Lung (tissue), 17 donors: ENCODE measurements at places on chromosomes 7 and 10. TPM values are rescaled to one million over a fixed set of nuclear protein-coding genes. Genes with fewer than 3 reads are reported as not detected.

DNA sequence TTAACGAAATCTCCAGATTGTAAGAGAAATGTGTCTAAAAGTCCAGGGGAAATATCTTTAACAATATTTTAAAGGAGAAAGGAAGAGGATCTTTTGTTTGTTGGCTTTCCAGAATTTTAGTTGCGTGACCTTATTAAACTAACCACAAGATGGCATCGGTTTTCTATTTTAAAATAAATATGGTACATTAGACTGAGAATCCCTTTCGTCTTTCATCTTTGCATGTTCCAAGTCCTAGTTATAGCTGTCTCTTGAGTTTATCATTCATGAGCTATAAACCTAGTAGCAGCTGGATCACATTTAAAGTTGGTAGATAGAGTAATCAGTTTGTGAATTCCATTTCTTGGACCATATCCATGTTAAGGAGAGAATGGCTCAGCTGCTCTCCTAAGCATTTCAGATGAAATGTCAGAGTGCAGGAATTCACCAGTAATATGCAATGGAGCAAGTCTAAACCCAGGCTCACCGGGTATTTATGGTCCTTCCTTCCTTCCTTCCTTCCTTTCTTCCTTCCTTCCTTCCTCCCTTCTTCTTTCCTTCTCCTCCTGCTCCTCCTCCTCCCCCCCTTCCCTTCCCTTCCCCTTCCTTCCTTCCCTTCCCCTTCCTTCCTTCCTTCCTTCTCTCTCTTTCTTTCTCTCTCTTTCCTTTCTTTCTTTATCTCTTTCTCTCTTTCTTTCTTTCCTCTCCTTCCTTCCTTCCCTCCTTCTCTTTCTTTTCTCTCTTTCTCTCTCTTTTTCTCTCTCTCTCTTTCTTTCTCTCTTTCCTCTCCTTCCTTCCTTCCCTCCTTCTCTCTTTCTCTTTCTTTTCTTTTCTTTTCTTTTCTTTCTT lies 57.8 kb upstream of the RAB18 start:
- no peaks in the 10 kb centered on the region for H3K27me3 ChIP-seq
- H3K4me3 ChIP-seq: no peak overlapping the region
- DNase-seq: peak; percentile 91
- H3K36me3 ChIP-seq: no peaks in the 10 kb centered on the region

The TMEM225B gene
- total RNA-seq: 0.31 TPM

DNA sequence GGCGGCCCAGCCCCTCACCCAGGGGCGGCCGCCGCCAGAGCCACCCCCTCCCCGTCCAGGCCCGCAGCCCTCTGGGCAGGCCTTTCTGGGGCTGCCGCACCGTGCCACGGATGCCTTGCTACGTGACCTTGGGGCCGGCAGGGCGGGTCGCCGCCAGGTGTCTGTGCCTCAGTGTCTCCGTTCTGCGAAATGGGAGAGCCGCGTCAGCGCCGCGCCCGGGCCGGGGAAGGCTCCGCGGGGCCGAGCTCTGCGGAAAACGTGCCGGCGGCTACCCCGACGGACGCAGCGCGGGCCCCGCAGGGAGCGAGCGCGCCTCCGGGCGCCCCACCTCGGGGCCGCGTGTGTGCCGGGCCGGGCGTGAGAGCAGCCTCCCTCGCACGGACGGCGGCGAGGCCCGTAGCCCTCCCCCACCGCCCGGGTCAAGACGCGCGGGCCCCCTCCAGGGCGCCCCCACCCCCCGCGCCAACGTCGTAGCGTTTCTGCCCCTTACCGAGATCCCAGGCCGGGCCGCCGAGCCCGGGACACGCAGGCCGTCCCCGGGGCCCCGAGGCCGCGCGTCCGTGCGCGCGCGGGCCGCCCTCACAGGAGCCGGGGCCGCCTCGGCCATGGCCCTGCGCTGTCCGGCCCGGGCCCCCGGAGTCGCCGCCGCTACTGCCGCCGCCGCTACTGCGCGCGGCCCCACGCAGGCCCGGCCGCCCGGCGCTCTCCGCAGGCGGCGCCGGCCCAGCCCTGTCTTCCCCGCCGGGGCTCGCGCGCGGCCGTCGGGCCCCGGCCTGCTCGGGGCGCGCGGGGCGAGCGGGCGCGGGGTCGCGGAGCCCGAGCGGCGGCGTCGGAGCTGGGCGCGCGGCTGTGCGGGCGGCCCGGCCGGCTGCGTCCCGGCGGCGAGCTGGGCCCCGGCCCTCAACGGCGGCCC lies 1.1 kb downstream of the ZNF777 start:
- H3K4me3 ChIP-seq: peak overlapping the region; percentile 86
- H3K27ac ChIP-seq: no peak overlapping the region
- peaks cover 9% of the 10 kb centered on the region for H3K36me3 ChIP-seq
- no peaks in the 10 kb centered on the region for H3K27me3 ChIP-seq
- peak; percentile 25 for DNase-seq

GRCh38 chr10:24777196-24777595 lies 53.5 kb upstream of the ARHGAP21 start:
- no peaks in the 10 kb centered on the region for H3K27me3 ChIP-seq
- no peaks in the 10 kb centered on the region for H3K36me3 ChIP-seq
- no peak overlapping the region for H3K4me3 ChIP-seq
- H3K27ac ChIP-seq: no peak overlapping the region
- no peaks in the 10 kb centered on the region for H3K4me1 ChIP-seq

The PON2 gene
- total RNA-seq: 174 TPM

DNA sequence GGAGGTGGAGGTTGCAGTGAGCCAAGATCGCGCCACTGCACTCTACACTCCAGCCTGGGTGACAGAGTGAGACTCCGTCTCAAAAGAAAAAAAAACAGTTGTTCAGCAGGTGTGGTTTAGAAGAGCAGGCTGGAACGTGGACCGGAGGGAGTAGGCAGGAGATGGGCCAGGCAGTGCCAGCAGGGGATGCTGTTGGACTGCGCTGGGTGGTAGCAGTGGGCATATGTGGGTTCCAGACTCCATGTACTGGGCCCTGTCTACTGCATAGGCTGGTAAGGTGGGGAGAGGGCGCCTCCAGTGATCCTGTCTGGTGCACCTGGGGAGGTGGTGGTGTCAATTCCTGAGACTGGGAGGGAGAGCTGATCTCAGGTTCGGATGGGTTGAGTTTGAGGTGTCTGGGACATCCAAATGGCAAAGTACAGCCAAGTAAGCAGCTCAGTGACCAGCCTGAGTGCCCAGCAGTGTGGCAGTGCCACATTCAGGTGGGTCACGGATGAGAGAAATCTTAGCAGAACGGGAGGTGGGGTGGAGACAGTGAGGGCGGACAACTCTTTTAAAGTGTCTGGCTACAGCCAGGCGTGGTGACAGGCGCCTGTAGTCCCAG lies 25.9 kb downstream of the SFXN4 start:
- H3K4me1 ChIP-seq: no peaks in the 10 kb centered on the region
- no peak overlapping the region for H3K27ac ChIP-seq
- DNase-seq: no peak
- H3K36me3 ChIP-seq: peaks cover 11% of the 10 kb centered on the region
- H3K4me3 ChIP-seq: no peak overlapping the region

The CPN1 gene
- not detected for total RNA-seq

DNA sequence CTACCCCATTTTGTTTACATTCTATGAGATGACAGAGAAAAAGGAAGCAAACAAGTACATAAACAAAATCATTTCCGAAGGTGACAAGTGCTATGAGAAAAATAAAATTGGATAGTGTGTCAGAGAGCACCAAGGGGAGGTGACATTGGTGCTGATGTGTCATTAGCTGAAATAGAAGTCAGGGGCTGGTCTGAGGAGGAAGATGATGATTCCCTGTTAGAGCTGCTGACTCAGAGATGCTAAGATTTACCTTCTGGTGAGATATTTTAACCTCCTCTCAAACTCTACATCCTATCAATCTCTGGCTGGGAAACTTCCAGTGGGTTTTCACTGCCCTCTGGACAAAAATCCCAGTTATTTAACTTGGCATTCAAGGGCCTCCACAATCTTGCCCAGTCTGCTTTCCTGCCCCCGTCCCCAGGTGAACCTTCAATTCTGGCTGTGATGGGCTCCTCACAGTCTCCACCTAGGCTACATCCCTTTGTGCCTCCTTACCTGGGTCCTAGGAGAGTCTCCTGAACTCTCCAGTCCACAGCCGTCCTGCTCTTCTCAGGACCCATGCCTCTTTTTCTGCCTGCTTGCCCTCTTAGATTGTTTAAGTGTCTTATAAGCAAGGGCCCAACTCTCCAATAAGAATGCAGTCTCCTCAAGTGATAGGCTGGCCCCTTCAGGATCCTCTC lies 26.6 kb downstream of the DUSP5 start:
- DNase-seq: no peak
- no peaks in the 10 kb centered on the region for H3K36me3 ChIP-seq
- H3K4me1 ChIP-seq: no peaks in the 10 kb centered on the region

The CYP2C19 gene
- 1.8 TPM for total RNA-seq

The ZNF394 gene
- 29.9 TPM for total RNA-seq

GRCh38 chr7:148556892-148557291 lies 33.7 kb upstream of the C7orf33 start:
- H3K36me3 ChIP-seq: no peaks in the 10 kb centered on the region
- H3K4me3 ChIP-seq: no peak overlapping the region
- no peak overlapping the region for H3K27ac ChIP-seq
- no peaks in the 10 kb centered on the region for H3K27me3 ChIP-seq
- no peaks in the 10 kb centered on the region for H3K4me1 ChIP-seq

The WNT8B gene
- 0.15 TPM for total RNA-seq

The DLX5 gene
- 0.18 TPM for total RNA-seq

The SLC18A3 gene
- not detected for total RNA-seq

DNA sequence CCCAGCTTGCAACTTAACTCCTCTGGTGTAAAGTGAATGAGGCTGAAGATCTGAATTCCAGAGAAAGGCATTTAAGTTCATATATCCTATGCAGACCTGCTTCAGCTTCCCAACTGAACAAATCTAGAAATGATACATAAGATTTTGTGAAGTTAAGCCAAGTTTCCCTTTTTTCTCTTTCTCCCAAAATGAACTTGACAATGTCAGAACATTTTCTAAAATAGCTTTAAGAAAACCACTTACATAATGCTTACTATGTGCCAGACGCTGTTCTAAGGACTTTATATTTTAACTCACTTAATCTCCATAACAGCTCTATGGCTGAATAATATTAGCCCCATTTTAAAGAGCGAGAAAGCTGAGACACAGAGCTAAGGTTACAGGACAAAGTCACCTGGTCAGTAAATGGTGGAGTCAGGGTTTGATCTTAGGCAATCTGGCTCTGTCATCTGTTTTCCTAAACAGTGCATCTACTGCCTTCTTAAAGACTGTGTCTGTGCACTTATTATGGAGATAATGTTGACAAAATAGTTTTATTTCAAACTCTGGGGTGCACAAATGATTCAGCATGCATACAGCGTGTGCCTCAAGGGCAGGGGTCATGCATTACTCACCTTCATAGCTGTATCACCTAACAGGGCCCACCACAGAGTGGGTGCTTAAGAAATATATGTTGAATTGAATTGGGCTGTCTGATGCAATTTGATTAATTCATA lies 66.8 kb downstream of the RHOBTB1 start:
- no peak for DNase-seq
- no peaks in the 10 kb centered on the region for H3K4me1 ChIP-seq
- H3K36me3 ChIP-seq: peaks cover 23% of the 10 kb centered on the region
- H3K4me3 ChIP-seq: no peak overlapping the region
- no peaks in the 10 kb centered on the region for H3K27me3 ChIP-seq

The SORCS3 gene
- total RNA-seq: not detected

DNA sequence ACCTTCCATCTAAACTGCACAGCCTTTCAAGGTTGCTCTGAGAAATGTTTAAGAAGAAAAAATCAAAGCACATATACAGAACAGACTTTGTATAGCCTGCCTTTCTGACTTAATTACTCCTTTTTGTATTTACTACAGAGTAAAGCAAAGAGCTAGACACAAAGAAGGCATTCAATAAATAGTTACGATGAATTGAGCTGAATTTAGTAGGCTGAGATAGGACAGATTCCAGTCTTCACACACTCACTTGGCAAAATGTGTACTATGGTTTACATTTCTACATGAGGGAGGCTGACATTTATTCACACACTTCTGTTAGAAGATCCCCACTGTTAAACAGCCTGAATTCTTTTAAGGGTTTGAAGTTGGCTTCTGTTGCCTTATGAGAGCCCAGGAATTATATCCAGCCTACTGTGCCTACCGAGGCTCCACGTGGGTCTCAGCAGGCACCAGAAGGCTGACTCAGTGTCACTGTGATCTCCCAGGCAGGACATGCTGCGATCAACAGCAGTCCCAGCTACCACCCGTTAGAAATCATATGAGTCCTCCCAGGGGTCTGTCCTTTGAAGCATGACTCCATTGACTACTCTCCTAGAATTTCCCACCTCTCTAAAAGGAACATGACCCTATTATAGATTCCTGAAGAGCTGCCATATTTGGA lies 24.5 kb upstream of the SLC25A13 start:
- no peak overlapping the region for H3K4me3 ChIP-seq
- no peak overlapping the region for H3K27ac ChIP-seq
- no peaks in the 10 kb centered on the region for H3K4me1 ChIP-seq
- no peaks in the 10 kb centered on the region for H3K36me3 ChIP-seq
- H3K27me3 ChIP-seq: no peaks in the 10 kb centered on the region
